ENCODE measurements at places on chromosomes 7 and 10. TPM values are rescaled to one million over a fixed set of nuclear protein-coding genes. Genes with fewer than 3 reads are reported as not detected.

- H3K4me1 ChIP-seq: no peaks in the 10 kb centered on the region
- H3K27me3 ChIP-seq: no peaks in the 10 kb centered on the region
- no peaks in the 10 kb centered on the region for H3K36me3 ChIP-seq
- DNase-seq: no peak
- H3K4me3 ChIP-seq: no peak overlapping the region
- H3K27ac ChIP-seq: no peak overlapping the region
These were observed 214.5 kb upstream of the IGFBP3 start for GRCh38 chr7:46135557-46135956.

FEZF1 gene
- not detected for total RNA-seq

UPK3B gene
- 3.9 TPM for total RNA-seq

SLC39A12 gene
- 0.14 TPM for total RNA-seq

SORBS1 gene
- 664 TPM for total RNA-seq

ATRNL1 gene
- total RNA-seq: 7.8 TPM

FZD1 gene
- 20.5 TPM for total RNA-seq

Measured in sigmoid colon (tissue), 7 donors.